ENCODE measurements at places on chromosomes 4 and X.

- no peak overlapping the region for H3K4me3 ChIP-seq
- no peaks in the 10 kb centered on the region for H3K36me3 ChIP-seq
- DNase-seq, result no peak
- H3K4me1 ChIP-seq, result no peaks in the 10 kb centered on the region
Observed at GRCh38 chr4:144572660-144573059, 73.3 kb upstream of the HHIP start.

GRCh38 chr4:44493924-44494323 lies 45.3 kb upstream of the KCTD8 start:
- H3K36me3 ChIP-seq, result no peaks in the 10 kb centered on the region
- no peak overlapping the region for H3K4me3 ChIP-seq
- DNase-seq, result no peak
- H3K4me1 ChIP-seq, result no peaks in the 10 kb centered on the region
- no peak overlapping the region for H3K27ac ChIP-seq

DNA sequence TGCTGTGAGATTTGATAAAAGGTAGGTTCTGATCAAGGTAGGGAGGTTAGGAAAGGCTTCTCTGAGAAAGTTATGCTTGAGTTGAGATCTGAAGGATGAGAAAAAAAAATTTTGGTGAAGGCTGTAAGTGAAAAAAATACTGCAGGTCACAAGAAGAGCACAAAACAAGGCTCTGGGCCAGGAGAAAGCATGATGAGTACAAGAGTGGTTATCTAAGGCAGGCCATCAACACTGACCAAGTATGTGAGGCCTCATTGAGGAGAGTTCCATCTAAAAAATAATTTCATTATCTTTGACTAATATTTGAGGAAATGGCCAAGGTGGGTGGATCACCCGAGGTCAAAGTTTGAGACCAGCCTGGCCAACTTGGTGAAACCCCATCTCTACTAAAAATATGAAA lies 71.6 kb upstream of the SLC4A4 start:
- no peaks in the 10 kb centered on the region for H3K36me3 ChIP-seq
- no peak for DNase-seq
- no peaks in the 10 kb centered on the region for H3K4me1 ChIP-seq

DNA sequence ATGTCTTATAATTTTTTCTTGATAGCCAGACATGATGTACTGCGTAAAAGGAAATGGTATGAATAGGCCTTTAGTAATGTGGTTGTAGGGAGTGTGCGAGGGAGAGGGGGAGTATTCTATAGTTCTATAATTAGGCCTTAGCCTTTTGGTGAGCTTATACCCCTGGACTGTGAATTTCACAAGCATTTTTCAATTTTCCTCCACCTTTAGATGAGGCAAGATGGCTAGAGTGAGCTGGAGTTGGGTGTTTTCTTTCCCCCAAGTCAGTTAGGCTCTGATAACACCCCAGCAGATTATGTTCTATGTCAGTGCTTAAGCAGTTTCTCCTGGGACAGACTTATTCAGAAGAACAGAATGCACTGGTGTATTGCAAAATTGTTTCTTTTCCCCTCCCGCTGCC lies 210.2 kb upstream of the NPY2R start:
- H3K27ac ChIP-seq, result no peak overlapping the region
- H3K4me3 ChIP-seq, result no peak overlapping the region
- H3K27me3 ChIP-seq, result no peaks in the 10 kb centered on the region
- no peaks in the 10 kb centered on the region for H3K4me1 ChIP-seq
- no peaks in the 10 kb centered on the region for H3K36me3 ChIP-seq

DNA sequence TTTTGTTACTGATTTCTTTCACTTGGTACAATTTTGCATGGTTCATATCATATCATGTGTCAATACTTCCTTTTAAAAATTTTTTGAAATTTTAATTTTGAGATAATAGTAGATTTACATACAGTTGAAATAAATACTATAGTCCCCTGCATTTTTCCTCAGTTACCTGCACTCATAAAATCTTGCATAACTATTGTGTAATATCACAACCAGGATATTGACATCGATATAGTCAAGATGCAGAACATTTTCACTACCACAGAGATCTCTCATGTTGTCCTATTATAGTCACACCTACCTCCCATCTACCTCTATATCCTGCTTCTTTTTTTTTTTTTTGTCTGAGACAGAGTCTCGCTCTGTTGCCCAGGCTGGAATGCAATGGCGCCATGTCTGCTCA lies 36.7 kb upstream of the MSN start:
- no peak overlapping the region for H3K27ac ChIP-seq
- no peaks in the 10 kb centered on the region for H3K27me3 ChIP-seq
- no peak for DNase-seq
- no peaks in the 10 kb centered on the region for H3K4me1 ChIP-seq
- no peaks in the 10 kb centered on the region for H3K36me3 ChIP-seq

DNA sequence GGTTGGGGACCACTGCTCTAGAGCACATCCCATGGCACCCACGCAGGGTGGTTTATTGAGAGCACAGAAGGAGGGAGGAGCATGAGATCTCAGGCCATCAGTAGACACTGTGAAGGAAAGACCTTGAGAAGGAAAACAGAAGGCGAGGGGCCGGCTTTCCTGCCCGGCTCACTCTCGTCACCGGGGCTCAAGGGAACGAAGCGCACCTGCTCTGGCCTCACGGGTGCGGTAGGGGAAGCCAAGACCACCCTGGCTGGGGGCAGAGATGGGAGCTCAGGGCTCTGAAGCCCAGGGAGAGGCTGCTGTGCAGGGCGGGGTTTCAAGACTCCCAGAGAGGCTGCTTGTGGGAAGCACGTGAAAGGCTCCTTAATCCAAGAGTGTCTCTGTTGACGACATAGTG lies 105.9 kb downstream of the TNIP2 start:
- H3K36me3 ChIP-seq, result peaks cover 44% of the 10 kb centered on the region
- H3K4me1 ChIP-seq, result no peaks in the 10 kb centered on the region
- no peaks in the 10 kb centered on the region for H3K27me3 ChIP-seq
- no peak for DNase-seq

GRCh38 chr4:71229477-71230270 lies 109.1 kb upstream of the SLC4A4 start:
- H3K27ac ChIP-seq, result no peak overlapping the region
- peak; percentile 66 for DNase-seq
- H3K4me3 ChIP-seq, result no peak overlapping the region
- H3K36me3 ChIP-seq, result no peaks in the 10 kb centered on the region

- no peak overlapping the region for H3K27ac ChIP-seq
- peak; percentile 77 for DNase-seq
- H3K4me1 ChIP-seq, result no peaks in the 10 kb centered on the region
- no peaks in the 10 kb centered on the region for H3K36me3 ChIP-seq
Observed at GRCh38 chr4:128942607-128943006, 133.1 kb downstream of the JADE1 start.

DNA sequence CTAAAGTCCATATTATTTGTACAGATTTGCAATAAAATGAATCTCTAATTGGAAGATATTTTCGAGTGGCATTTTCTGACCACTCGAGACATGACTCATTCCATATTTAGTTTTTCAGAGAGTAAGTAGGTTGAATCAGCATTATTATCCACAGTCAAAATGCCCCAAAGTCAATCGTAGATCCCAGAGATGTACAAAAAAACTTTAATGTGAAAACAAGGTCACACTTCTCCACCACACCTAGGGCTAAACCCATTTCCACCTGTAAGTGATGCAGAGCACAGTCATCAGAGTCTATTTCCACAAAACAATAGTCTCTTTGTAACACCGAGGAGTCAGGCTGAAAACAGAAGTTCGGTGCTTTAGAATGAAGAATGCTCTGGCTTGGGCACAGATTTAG lies 117.1 kb upstream of the TENM3 start:
- H3K4me1 ChIP-seq, result no peaks in the 10 kb centered on the region
- H3K36me3 ChIP-seq, result no peaks in the 10 kb centered on the region
- no peak overlapping the region for H3K4me3 ChIP-seq
- no peak overlapping the region for H3K27ac ChIP-seq
- DNase-seq, result no peak
- H3K27me3 ChIP-seq, result no peaks in the 10 kb centered on the region

Measured in lung (tissue), 17 donors.